GM23248 (cell line): ENCODE measurements at places on chromosomes 5 and 9. TPM values are rescaled to one million over a fixed set of nuclear protein-coding genes. Genes with fewer than 3 reads are reported as not detected.

Gene SPOCK1
- total RNA-seq: 238 and 268 TPM in 2 replicates

Gene GPR21
- 0.65 TPM in 1 of 2 replicates, not detected in the other for total RNA-seq

Gene INSL6
- not detected in 2 replicates for total RNA-seq

DNA sequence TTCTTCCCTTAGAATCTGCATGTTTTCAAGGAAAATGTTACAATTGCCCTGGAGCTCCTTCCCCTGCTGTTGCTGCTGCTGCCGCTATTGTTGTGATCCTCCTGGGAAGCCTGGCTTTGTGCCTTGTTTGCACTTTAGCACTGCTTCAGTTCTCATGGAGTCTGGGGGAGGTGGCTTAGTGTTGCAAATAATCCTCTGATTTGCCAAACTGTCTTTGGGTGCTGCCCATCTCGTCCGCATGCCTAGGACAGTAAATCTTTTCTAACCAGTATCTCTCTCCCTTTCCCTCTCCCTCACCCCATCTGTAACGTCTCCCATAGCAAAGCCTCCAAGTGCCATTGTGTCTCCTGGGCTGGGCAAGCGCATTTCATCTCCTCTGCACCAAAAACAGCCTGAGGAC, 30.3 kb downstream of the FAM240B start:
- H3K27me3 ChIP-seq: no peaks in the 10 kb centered on the region; the same call in 1 of the 2 replicates
- DNase-seq: no peak
- no peaks in the 10 kb centered on the region for H3K36me3 ChIP-seq
- H3K4me3 ChIP-seq: no peak overlapping the region
- H3K27ac ChIP-seq: no peak overlapping the region

GRCh38 chr9:72915659-72916058, 37.2 kb downstream of the ALDH1A1 start:
- no peaks in the 10 kb centered on the region for H3K27me3 ChIP-seq
- no peak for DNase-seq
- H3K4me3 ChIP-seq: no peak overlapping the region
- H3K4me1 ChIP-seq: no peaks in the 10 kb centered on the region
